ENCODE measurements at places on chromosomes 1 and 21.

- DNase-seq: no peak
Measured at GRCh38 chr21:26288026-26288425, 117.5 kb upstream of the APP start.

DNA sequence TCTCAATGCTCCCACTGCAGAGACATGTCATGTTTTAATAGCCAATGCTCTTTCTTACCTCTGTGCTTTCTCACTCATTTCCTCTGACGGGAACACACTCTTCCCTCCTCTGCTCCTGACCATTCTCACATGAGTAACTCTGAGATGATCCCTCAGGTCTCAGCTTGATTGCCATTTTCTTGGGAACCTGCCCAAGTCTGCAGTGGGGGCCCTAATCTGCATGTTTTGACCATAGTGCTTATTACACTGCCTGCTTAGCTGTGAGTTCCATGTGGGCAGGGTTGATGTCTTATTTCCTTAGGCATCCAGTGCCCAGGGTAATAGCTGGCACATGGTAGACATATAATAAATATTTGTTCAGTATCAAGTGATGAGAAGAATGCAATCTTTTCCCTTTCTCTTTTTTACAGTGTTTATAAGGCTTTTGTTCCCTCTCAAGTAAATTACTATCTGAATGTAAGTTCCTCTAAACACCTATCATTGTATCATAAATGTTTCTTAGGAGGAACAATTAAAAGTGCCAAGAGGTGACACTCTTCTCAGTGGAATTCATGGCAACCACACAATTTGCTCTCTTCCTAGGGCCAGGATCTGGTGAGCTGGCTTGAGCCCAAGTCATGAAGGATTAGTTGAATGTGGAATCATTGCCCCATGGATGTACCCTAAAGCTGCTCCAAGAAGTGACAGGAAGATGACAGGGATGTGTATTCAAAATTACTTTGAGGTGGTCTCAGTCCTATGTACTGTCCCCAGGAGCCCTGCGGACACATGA, 485.4 kb upstream of the USP24 start:
- no peak for DNase-seq

GRCh38 chr1:39109644-39110043, 83.5 kb downstream of the NDUFS5 start:
- no peak for DNase-seq

DNA sequence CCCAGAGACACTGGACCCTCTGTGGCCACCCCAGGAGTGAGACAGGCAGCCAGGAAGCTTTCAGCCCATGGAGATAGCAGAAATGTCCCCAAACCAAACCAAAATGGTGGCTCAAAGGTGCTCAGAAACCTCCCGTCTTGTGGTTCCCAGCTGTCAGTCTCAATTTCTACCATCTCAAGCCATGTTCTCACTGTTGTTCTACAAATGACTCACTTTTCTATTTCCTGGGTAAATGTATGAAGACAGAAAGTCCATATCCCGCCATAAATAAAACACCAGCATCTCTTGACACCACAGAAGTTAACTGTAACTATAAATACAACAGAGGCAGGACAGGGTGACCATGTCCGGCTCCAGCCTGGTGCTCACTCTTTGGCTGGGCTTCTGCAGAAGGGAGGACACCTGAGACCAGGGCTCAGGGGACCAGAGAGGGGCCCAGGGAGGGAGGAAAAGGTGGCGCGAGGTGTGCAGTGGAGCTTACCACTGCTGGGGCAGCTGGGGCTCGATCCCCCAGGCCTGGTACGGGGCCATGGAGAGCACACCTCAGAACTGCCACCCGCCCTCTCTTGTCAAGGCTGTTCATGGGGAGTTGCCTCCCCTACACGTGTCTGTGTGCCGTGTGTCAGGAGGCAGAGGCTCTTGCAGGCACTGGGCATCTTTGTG, 43.6 kb downstream of the EPHB2 start:
- no peak for DNase-seq

- no peak for DNase-seq
Measured at GRCh38 chr1:88878731-88879130, 12.6 kb downstream of the GTF2B start.

DNA sequence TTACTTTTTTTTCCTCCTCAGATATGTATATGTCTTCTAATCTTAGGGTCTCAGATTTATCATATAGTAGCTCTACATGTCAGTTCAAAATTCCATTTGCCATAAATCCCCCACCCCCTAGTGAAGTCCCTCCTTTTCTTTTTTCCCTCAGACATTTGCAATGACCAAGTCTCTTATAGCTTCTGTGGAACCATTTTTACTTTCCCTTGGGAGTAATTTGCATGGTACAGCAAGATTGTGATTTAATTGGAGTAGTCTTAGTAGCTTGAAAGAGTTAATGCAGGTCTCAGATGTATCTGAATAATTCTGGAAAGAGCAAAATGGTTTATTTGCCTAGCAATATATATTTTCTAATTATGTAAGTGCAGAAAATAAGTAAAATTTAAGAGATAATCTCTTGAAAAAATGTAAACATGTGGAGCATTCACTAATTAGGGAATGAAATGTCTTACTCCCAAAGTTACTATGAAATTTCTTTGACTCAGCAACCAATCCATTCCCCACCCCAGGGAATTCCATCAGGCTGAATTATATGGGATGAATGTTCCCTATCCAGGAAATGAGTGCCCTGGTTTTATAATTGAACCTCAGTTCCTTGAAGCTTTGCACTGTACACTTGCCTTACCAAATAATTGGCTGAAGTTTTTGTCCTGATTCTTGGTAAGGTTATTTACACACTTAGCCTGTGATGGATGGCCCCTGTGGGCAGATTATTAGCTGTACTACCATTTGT, 267.0 kb downstream of the DNM3 start:
- DNase-seq: no peak

DNA sequence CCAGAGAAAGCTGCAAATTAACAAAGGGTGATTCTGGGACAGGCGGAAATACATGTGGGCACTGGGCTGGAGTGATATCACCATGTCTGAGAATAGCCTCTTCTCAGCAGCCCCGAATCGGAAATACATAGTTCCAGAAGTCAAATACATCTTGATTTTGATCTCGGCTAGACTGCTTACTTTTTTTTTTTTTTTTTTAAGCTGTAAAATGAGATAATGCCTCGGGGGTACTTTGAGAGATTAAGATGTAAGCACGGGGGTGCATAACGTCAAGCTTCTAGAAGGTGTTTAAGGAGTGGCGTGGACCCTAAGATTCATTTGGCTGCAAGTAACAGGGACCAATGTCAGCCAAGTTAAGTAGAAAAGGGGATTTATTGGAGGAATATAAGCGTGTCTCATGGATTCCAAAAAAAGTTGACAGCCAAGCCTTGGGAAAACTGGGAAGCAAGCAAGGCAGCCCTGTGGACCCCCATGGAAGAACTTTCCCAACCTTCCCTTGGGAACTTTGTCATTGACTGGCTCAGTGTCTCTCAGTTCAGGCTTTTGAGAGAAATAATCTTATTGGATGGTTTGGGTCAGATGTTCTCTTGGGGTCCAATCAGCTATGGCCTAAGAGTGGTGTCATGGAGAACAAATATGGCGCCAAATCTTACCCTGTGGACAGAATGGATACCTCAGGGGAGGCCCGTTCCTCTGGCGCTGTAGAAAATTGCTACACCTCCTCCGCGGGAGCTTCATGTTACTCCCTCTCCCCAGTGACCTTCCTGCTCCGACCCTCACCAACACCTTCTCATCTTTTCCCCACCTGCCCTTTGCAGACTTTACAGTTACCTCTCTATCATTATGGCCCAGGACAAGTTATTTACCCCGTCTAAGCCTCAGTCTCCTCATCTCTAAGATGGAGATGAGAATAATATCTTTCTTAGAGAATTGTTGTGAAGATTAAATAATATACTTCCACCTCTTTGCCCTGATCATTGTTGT, 186.6 kb downstream of the KAZN start:
- DNase-seq: no peak

DNA sequence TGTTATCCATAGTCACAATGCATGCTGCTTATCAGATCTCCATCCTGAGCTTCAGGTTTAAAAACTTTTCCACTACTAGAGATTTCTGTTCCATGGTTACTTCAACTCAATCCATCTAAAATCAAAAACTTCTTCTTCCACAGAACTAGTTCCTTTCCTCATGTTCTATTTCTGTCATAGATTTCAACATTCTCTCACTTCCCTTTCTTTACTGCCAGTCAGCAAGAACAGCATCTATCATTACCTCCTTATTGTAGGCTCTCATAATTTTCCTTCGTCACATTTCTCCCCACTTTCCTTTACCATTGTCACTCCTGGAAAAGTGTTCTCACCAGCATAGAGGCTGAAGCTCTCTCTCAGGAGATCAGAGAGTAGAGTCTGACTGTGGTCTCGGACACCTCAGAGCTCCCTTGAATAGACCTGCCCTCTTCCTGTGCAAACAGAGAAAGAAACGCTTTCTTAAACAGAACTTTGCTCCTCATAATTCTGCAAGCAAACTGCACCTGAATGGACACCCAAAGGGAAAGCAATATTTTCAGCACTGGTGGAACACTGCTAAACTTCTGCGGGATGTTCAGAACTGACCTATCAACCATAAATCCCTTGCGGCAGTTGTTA, 48.7 kb upstream of the KIRREL1 start:
- DNase-seq: no peak

GRCh38 chr1:207040181-207040533, 7.6 kb upstream of the C1orf116 start:
- no peak for DNase-seq

GRCh38 chr1:119631433-119632102, 16.5 kb downstream of the ZNF697 start:
- peak; percentile 91 for DNase-seq

DNA sequence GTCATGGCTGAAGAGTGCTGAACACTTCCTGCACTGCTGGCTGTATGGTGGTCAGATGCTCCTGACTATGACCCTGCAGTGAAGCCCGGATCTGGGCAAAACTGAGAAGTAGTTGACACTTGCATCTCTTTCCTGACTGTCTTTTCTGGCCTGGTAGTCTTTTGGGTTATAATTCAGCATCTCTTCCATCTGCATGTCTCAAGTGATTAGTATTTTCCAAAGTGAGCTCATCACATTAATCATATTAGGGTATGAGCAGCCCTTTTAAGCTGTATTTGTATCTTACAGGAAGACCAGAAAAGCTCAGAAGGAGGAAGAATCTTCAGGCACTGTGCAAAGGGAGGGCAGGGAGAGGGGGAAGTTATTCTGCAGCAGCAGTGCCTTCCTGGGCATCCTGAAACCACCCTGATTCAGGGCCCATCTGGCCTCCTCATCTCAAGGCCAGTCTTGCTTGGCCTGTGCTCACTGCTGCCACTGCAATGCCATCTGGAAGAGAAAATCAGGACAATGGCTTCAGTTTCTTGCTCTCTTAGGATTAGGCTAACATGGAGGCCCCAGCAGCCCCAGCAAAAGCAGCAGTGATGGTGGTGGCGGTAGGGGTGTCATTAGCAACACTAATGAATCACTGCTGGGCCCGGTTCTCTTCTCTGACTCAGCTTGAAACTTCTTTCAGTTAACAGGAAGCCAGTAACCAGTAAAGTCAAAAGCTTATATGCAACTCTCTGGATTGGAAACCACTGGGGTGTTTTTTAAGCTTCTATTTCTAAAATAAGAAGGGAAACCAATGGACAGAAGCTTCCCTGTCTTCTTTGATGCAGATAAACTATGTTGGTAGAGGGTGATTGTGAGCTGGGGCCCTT, 63.3 kb upstream of the WDR26 start:
- peak; percentile 55 for DNase-seq

DNA sequence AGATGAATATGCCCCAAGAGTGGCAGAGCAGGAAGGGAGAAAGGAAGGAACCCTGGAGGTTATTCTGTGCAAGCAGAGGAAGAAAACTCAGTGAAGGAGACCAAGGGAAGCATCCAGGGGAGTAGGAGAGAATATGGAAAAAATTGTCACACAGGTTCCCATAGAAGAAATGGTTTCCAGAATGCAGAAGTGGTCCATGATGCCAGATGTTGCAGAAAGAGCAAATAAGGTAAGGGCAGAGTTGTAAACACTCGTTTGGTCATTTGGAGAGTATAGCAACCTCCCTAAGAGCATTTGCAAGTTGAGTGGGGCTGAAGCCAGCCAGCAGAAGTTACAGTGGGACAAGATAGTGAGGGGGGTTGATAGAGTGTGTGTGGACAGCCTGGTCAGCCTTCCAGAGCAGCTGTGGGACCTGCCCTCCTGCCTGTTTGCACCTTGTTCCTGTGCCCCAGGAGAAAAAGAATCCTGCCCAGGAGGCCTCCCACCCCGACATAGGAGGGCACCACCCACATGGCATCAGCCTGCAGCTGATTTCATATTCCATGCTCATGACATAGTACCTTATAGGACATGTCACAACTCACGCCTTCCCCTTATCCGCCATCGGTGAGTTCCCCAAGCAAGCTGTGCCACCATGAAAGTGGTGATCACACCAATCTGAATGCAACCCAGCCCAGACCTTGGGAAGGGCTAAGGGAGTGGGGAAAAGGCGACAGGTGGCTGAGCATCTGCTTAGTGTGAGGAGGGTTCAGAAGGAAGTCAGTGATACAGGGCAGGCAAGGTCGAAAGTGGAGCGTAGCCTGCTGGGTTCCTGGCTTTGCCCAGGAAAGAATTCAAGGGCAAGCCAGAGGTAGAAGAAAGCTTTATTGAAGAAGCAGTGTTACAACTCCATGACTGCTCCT, 8.2 kb upstream of the NEK2 start:
- DNase-seq: no peak

GRCh38 chr1:115837740-115838421, 3.0 kb downstream of the NHLH2 start:
- DNase-seq: peak; percentile 62

DNA sequence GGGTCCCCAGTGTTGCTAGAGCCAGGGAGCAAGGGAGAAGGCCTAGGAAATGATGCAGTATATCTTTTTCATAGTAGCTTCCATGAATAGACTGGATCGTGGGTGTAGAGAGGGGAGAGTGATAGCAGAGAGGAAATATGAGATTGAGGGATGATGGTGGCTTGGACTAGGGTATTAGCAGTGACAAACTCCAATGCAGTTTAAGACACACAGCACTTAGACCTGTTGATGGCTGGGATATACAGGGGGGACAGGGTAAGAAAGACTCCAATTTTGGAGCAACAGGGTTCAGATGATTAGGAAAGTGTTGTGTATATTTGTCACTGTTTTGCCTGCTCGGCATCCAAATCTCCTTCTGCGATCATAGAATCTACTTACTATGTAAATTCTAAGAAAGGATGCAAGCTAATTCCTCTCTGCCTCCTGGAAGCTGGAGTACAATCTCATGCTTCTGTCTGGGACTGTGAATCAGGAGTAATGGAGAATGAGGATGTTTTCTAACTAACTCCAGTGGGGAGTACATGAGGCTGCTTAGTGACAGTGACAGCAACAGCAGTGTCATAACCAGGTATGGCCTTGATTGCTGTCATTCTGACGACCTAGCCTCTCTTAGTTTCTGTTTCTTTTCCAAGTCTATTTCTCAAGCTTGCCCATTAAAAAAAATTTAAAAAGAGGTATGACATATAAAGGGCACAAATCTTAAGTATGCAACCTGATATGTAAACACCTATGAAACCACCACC, 47.5 kb downstream of the SYDE2 start:
- no peak for DNase-seq

DNA sequence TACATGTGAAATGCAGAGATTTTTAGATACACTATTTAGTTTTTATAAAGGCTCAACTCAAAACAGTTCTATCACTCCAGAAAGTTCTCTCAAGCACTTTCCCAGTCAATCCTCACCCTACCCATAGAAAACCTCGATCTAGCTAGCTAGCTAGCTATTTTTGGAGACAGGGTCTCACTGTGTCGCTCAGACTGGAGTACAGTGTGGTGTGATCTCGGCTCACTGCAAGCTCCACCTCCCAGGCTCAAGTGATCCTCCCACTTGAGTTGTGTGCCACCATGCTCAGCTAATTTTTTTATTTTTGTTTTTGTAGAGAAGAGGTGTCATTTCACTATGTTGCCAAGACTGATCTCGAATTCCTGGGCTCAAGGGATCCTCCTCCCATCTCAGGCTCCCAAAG, 236.9 kb downstream of the RERE start:
- no peak for DNase-seq

- DNase-seq: no peak
Measured at GRCh38 chr1:85571828-85572227, 8.7 kb upstream of the CCN1 start.
